ENCODE measurements at places on chromosomes 3 and 15.

- no peak for DNase-seq
Measured at GRCh38 chr3:180175572-180175971, 138.8 kb upstream of the PEX5L start.

DNA sequence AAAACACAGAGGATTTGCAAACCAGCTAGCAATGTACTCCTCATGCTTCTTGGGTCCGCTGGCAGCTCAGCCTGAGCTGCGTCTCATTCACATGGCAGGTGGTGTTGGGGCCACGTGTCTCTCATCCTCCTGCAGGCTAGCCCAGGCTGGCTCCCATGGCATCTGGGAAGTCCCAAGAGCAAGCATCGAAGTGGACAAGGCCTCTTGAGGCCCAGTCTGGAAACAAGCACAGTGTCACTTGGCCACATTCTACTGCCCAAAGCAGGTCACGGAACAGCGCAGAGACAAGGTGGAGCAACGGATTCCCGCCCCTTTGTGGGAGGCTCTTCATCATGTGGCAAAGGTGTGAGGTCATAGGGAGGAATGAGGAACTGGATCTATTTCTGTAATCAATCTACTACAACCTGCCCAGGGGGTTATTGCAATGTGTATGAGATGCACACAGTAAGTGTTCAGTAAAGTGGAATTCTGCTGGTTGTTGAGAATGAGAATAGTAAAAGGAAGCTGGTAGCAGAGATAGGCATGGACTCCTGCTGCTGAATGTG lies 128.3 kb downstream of the TPRA1 start:
- no peak for DNase-seq

DNA sequence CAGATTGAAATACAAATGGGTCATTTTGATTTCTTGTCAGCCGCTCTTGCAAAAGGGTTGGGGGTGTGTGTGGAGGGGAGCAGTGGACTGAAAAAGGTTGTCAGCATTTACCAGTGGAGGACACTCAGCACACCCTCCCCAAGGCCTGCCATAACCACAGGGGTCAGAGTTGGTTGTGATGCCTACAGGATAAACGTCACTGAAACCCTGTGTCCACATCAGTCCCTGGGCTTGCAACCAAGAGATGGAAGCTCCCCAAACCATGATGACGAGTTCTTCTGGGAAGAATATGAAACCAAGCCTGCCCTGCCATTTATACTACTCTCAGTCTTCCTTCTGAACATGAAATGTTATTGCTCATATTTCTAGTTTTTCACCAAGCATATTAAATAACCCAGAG lies 54.0 kb upstream of the UMPS start:
- DNase-seq: no peak

GRCh38 chr3:14598143-14598569 lies 53.4 kb upstream of the CCDC174 start:
- no peak for DNase-seq

- no peak for DNase-seq
Measured at GRCh38 chr3:48468329-48468731, 21.8 kb downstream of the ATRIP start.

GRCh38 chr3:10986592-10986991 lies 6.0 kb upstream of the SLC6A1 start:
- DNase-seq: no peak

DNA sequence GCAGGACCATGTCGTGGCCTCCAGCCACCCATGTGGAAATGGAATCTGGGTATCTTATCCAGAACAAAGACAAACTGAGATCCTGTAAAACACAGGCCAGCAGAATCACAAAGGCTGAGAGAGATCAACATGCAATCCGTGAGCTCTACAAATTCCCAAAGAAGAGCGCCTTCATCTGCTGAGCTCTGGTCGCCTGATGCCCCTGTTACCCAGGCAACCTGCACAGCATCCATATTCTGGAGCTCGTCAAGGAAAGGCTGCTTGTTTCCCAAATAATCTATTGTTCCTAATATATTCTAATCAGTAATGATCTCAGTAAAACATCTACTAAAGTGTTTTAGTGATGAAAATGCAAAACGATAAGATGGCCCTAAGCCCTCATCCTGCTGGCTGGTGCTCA lies 133.6 kb downstream of the OCA2 start:
- no peak for DNase-seq

DNA sequence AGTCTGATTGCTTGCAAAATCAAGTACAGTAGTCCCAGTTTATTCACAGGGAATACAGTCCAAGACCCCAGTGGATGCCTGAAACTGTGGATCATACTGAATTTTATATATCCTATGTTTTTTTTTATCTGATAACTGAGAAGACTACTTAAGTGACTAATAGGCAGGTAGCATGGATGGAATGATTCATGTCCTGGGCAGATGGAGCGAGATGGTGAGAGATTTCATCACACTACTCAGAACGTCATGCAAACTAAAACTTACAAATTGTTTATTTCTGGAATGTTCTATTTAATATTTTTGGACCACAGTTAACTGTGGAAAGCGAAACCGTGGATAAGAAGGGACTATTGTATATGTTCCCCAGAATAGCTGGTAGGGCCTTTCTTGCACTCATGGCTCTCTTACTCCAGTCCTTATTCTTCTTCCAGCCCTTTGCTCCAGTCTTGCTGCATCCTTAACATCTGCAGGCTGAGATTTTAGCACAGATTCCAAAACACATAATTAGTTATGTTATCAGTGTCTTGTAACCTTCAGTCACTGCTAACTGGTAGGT lies 290.0 kb downstream of the ADAMTSL3 start:
- no peak for DNase-seq

DNA sequence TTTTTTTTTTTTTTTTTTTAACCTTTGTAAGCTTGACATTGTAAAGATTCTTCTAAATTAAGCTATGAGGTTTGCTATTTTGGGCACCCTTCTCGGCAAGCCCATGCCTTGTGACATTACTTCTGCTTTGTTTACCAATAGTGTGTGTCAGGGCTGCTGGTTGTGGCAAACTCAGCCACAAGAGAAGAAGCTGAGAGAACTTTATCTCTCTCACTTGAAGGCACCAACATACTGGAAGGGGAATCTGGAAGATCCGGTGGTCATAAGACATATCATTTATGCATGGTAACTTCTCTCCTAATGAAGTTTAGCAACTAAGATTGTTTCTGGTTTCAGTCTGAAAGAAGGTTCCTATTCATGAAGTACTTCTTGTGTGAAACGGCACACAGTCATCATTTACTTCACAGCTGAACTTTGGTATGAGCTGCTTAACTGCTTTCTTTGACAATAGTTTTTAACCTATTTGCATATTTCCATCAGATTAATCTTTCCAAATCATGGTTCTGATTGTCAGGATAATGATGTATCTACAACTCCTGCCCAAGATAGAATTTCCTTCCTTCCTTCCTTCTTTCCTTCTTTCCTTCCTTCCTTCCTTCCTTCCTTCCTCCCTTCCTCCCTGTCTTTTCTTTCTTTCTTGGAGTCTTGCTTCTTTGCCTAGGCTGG lies 189.3 kb downstream of the NFKBIZ start:
- no peak for DNase-seq

- no peak for DNase-seq
Measured at GRCh38 chr15:80948651-80949292, 40.8 kb downstream of the MESD start.

- no peak for DNase-seq
Measured at GRCh38 chr3:116394365-116394764, 50.9 kb downstream of the LSAMP start.

DNA sequence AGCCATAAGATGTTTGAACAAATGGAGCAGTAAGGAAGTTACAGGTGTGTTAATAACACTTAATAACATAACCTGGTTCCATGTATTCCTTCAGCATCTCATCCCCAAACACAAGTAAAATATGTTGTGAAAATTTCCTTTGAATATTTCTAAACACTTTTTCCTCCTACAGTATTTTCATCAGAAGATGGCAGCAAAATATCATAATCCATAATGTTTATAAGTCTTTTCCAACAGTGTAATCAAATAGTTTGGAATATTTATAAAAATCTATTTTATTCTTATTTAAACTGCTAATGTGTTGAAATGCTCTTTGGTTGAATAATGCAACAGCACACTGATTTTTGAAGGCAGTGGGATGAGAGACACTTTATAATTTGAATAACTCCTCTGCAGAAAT lies 1020.5 kb downstream of the OTOL1 start:
- DNase-seq: no peak

GRCh38 chr15:92075764-92076163 lies 222.3 kb downstream of the SLCO3A1 start:
- no peak for DNase-seq

- DNase-seq: no peak
Measured at GRCh38 chr3:85875589-85875988, 916.8 kb downstream of the CADM2 start.

GRCh38 chr15:64981812-64982431 lies 7.8 kb downstream of the SPG21 start:
- DNase-seq: no peak

- DNase-seq: no peak
Measured at GRCh38 chr3:4580346-4581123, 87.4 kb downstream of the ITPR1 start.

DNA sequence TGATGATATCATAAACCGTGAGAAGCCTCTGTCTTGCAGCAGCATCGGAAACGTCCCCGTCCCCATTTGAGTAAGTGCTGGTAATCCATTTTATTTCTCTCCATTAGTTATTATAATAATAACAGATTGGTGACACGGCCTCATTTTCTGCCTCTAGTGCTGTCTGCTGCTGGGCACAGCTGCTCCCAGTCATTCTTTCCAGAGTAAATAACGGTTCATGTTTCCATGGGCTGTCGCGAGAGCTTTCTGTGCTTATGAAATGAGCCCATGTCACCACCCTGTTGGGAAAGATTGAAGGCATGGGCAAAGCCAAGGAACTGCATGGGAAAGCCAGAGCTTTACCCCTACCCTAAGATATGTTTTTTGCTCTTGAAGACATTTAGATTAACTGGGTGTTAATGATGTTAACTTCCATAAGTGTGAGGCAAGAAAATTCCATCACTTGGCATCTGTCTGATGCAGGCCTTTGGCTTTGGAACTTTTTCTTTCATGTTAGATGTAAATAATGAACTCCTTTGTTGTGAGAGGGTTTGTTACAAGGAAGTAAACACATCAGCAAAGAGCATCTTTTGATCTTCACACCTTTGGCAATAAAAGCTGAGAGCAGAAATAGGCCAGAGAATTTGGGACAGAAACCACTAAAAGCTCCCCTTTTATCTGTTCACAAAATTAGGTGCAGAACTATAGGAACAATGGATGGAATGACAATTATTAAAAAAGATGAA lies 141.8 kb downstream of the FILIP1L start:
- no peak for DNase-seq

- no peak for DNase-seq
Measured at GRCh38 chr3:46764206-46764605, 46.5 kb upstream of the PRSS50 start.

GRCh38 chr15:71448688-71449114 lies 333.4 kb downstream of the THSD4 start:
- peak; percentile 43 for DNase-seq

- no peak for DNase-seq
Measured at GRCh38 chr3:170966495-170966894, 58.1 kb upstream of the EIF5A2 start.

DNA sequence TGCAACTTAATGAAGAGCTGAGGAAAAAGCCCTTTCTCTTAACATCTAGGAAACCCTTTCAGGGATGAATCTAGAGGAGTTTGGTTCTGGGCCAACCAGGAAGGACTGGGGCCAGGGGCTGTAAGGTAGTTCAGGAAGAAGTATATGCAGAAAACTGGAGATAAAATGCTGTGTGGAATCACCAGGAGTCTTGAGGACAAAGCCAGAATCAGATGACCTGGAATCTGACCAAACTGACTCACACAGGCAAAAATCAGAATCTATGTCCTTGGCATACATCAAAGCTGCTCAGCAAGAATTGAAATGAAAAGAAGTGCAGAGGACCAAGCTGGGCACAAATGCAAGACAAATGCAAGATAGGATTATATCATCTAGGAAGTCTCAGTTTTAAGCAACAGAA lies 59.4 kb upstream of the ATP2C1 start:
- no peak for DNase-seq

DNA sequence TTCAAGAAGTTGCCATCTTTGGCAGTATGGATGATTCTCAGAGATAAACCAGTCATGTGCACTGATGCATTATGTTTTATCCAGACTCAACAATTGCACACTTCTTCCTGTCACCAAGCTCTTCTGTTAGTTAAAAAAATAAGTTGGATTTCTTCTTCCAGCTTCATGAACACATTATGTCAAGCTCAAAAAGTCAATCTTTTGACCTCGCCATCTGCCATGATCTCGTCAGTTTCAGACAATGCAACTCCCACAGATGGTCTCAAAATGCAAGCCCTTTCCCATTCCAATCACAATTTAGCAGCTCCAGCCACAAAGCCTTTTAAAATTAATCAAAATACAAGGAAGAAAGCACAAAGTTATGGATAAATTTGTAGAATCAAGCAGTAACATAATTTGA lies 42.8 kb downstream of the TFDP2 start:
- no peak for DNase-seq

DNA sequence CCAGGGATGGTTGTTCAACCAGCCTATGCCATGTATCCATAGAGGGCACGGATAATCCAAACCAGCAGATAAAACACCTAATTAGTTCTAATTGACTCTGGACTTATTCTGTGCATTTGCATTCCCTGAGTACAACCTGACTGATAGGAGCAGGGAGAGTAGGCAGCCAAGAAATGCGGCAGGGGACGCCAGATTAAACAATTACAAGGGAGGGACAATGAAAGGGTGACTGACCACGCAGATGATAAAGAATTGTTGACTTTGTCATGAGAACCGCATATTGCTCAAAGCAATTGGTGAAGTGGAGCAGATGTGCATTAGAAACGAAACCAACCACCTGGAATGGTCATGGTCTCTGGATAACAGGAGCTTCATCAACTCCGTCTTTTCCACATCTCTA lies 369.1 kb upstream of the FRG2C start:
- DNase-seq: no peak

GRCh38 chr15:59158701-59159034 lies 48.0 kb upstream of the LDHAL6B start:
- no peak for DNase-seq

DNA sequence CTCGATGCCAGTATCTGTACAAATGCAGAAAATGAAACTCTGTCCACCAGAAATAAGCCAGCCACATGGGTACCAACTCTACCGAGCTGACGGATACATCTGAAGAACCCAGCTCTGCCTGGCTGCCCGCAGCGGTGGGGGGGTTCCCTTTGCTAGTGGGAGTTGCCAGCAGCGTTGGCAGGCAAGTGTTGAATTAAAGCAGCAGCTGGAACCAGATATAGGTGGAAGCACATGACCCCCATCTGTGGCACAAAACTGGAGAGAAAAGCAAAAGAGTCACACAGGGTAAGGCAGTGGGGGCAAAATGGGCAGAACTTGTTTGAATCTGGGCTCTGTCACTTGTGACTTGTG lies 17.9 kb downstream of the CRYGS start:
- DNase-seq: no peak

- no peak for DNase-seq
Measured at GRCh38 chr3:153442799-153443487, 280.9 kb downstream of the RAP2B start.

All from pulmonary artery endothelial cell (primary cell).